HS-27A (cell line): ENCODE measurements at places on chromosomes 2 and 18.

GRCh38 chr2:129008055-129008880, 689.6 kb upstream of the HS6ST1 start:
- DNase-seq: no peak

- no peak for DNase-seq
These were observed 116.0 kb downstream of the CELF4 start for GRCh38 chr18:37449618-37450017.

GRCh38 chr18:23378302-23378686, 74.8 kb upstream of the RIOK3 start:
- no peak for DNase-seq

GRCh38 chr2:15829985-15830384, 110.4 kb upstream of the MYCN start:
- no peak for DNase-seq

DNA sequence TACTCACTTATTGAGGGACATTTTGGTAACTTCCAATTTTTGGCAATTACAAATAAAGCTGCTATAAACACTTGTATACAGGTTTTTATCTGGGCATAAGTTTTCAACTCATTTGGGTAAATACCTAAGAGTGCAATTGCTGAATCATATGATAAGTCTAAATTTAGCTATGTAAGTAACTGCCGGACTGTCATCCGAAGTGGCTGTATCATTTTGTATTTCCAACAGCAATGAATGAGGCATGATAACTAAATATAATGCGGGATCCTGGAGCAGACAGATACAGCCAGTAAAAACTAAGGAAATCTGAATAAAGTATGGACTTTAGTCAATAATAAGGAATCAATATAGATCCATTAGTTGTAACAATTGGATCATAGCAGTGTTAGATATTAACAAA, 156.5 kb upstream of the RMP24 start:
- no peak for DNase-seq

DNA sequence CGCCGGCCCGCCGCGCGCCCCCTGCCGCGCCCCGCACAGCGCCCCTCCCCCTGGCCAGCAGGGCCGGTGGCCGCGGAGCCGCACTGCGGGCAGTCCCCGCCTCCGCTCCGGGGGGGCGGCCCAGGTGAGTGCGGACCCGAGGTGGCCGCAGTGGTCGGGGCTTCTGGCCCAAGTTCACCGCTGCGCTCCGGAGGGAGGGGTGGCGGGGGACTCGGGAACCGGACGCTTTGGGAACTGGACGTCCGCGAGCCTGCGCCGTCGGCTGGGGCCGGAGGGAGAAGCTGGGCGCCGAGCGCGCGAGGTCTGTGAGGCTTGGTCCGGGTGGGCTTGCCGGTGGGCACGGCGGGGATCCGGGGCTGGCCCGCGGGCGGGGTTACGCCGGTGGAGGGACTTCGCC, 591 bp upstream of the LDLRAD4 start:
- DNase-seq: no peak

- no peak for DNase-seq
These were observed 3.8 kb downstream of the ITGB1BP1 start for GRCh38 chr2:9419541-9419940.

DNA sequence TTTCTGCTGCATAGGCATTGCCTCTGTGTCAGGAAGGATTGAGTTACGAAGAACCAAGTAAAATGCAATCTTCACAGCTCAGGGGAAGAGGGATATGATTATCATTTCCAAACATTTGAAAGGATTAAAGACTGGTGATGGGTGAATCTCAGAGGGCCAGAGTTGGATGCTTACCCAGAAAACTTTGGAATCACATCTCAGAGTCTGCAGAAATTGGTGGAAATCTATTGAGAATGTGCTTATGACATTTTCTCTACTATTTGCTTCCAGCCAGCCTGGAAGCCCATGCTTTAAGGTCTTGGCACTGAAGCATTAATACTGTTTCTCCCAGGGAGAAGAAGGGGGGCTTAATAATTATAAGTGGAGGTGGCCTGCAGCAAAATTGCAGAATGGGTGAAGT, 1301.4 kb upstream of the PIK3C3 start:
- no peak for DNase-seq
